ENCODE measurements at places on chromosomes 11 and 22.

DNA sequence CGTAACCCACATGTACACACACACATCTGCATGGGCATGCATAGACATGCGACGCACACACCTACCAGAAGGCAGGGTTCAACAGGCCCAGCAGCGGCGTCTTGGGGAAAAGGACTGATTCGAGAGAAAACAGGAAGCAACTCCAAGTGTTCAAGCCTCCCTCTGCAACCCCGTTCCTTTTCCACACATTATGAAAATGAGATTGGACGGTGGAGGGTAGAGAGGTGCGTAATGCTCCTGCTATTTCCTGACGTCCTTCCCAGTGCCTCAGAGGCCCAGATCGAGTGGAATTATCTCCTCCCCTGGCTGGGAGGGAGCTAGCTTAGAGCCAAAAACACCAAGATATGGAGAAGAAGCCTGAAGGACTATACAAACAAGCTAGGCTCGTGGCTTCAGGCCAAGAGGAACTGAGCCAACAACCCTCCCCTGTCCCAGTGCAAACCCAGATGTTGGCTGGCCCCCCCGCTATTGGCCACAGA lies 289.2 kb downstream of the MN1 start:
- no peak for DNase-seq

- DNase-seq, result no peak
These were observed 20.4 kb upstream of the EMSY start for GRCh38 chr11:76424379-76424778.

- DNase-seq, result no peak
These were observed 52.5 kb downstream of the TRIM44 start for GRCh38 chr11:35714882-35715627.

- no peak for DNase-seq
These were observed 23.8 kb downstream of the IGHMBP2 start for GRCh38 chr11:68927280-68928135.

GRCh38 chr22:25156736-25157135 lies 42.9 kb upstream of the CRYBB3 start:
- no peak for DNase-seq

DNA sequence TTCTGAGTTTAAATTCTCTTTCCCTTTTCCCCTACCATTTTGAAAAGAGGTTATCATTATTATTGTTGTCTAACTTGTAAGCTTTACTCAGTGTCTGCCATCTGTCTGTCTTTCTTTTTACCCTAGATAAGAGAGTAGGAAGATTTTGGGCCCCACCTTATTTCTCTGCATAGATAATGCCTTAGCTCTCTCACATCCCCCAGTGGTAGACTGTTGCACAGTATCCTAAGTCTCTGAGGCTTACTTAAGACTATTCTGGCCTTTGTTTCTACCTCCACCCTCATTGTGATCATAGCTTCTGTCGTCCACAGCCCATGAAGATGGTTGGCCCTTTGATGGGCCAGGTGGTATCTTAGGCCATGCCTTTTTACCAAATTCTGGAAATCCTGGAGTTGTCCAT lies 3.6 kb upstream of the OR51L1 start:
- DNase-seq, result no peak

GRCh38 chr11:38438091-38438490 lies 1840.1 kb upstream of the RAG2 start:
- no peak for DNase-seq

Data from endothelial cell (in vitro differentiated cells).